ENCODE measurements at places on chromosomes 11 and 22.

DNA sequence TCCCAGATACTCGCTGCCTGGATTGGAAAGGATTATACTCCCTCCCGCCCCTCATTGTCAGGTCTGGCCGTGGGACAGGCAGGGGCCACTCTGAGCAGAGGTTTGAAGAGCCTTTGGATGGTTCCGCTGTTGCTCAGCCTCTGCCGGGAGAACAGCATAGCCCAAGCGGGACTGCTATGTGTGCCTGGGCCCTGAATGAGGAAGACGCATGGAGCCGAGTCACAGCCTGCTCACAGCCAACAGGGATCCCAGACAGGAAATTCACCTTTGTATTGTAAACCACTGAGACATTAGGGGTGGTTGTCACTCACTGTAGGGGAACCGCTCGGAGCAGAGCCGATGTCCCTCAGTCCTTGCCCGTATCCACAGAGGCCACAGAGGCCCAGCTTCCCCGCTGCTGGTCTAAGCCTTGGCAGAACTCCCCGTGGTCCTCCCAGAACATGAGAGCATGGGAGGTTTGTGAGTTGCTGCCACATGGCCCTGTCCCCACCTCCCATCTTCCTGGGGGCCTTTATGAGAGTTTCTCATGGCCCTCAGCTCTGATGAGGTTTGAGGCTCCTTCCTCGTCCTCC lies 10.7 kb upstream of the FAM118A start:
- no peak for DNase-seq

- DNase-seq = no peak
These were observed 5.8 kb upstream of the PAMR1 start for GRCh38 chr11:35531246-35531645.

DNA sequence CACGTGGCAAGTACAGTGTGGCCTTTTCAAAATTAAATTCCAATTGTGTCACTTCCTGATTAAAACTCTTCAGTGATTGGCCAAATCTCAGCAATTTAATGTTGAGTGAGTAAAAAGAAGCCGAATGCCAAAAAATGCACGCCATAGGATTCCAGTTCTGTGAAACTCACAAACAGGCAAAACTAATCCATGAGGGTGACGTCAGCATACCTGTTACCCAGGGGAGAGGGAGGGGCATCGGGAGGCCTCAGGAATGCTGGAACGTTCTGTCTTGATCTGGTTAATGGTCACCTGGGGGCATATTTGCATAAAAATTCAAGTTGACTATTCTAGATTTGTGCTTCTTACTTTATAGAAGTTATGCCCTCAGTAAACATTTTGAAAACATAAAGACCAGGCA lies 39.9 kb upstream of the RAB1B start:
- DNase-seq = no peak

- no peak for DNase-seq
These were observed 173.2 kb downstream of the DSCAML1 start for GRCh38 chr11:117623831-117624271.

DNA sequence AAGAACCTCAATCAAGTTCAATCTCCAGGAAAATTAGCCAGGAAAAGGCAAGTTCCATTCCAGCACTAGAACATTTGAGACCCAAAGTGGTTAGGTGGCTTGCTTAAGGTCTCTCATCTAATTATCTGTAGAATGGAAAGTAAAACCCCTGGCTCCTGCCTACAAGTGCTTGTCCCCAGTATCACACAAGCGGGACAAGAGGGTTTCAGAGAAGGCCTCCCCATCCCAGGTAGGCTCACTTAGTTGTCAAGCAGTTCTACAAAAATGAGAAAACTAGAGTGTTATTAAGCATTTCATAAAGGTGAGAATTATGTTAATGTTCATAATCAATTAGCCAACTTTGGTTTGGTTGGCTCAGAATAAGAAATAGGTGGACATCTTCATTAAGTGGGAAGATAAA lies 5.5 kb downstream of the POU2AF1 start:
- no peak for DNase-seq

DNA sequence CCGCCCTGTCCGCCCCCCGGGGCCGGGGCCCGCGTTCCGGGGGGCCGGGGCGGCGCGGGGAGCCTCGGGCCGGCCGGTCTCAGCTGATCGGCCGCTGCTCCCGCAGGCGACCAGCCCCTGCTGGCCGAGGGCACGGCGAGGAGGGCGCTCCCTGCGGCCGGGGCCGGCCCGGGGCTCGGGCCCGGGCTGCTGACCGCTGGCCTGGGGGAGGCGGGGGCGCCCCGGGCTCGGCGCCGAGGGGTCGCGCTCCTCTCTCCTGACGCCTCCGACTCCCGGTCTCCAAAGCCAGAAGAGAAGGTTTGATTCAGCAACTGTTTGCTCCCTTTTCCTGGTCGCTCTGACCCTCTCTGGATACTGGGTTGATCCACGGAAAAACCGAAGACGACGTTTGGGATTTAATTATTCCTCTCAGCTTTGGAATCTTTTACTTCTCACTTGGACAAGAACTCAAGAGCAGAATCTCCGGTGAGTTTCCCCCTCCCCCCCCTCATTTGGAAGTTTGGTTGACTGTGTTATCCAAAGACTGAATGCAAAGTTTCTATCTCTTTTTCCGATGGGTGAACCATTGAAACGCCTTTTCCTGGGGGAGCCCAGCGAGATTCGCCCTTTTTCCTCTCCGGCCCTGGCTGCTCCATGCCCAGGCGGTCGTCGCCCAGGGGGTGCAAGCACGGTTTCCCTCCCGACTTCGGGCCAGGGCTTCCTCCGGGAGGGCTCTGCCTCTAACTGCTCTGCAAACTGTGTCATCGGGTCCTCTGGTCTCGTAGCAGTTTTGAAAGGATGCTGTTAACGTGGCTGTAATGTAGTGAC lies 725 bp downstream of the KDM2A start:
- DNase-seq = peak; percentile 50

GRCh38 chr11:4491878-4492606 lies 9.6 kb downstream of the OR52K1 start:
- DNase-seq = no peak

DNA sequence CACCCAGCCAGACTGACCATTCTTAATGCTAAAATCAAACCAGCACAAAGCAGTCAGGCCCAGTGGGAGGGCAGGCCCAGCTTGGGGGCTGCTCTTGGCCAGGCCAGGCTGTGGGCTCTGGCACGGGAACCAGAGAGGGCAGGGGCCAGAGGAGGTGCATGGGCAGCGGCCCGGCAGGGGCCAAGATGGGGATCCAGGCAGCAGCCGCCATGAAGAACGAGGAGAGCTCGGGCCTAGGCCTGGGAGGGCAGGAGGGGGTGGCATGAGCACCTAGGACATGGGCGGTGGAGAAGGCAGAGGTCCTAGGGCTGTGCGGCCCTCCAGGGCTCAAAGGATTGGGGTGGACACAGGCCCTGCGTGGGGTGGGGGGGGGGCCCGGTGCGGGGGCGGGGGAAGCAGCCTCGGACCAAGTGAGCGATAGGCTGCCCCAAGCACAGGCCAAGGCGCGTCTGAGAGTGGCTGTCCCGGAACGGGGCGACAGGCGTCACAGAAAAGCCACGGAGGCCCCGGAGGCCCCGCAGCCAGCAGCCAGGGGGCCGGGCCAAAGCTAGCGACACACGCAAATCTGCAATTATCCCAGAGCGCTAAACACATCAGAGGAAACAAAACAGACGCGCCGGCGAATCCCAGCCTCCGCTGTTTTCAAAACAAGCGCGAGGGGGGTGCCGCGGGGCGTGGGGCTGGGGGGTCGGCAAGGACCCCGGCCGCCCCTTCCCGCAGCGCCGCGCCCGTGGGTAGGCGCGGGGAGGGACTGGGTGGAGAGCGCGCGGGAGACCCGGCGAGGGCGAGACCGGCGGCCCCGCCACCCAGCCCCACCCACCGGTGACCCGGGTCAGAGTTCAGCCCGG lies 8.3 kb downstream of the PLXNB2 start:
- no peak for DNase-seq

- no peak for DNase-seq
These were observed 28.8 kb downstream of the TBC1D22A start for GRCh38 chr22:46791201-46791731.

GRCh38 chr22:27930331-27931060 lies 11.4 kb upstream of the PITPNB start:
- no peak for DNase-seq

GRCh38 chr11:118304568-118305248 lies at the start of gene CD3E:
Gene CD3E, plus strand, starts transcription at chr11:118304730. Its CDS starts 223 bp downstream, at chr11:118304953.
- DNase-seq = no peak

DNA sequence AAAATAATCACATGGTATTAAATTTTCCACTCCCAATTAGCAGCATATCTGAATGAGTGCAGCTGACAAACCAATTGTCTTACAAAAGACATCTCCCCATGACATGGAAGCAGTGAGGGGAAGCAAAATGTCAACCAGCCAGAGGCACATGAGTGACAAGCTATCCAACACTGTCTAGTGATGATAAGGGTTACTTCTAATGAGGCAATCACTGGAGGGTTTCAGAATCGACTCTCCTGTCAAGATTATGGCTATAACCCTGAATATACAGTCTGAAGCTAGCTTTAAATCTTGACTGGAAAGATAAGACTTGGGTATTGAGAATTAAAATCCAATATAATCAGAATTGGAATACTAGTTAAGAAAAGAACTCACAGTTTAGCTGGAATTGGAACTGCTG lies 50.3 kb downstream of the AMBRA1 start:
- no peak for DNase-seq

DNA sequence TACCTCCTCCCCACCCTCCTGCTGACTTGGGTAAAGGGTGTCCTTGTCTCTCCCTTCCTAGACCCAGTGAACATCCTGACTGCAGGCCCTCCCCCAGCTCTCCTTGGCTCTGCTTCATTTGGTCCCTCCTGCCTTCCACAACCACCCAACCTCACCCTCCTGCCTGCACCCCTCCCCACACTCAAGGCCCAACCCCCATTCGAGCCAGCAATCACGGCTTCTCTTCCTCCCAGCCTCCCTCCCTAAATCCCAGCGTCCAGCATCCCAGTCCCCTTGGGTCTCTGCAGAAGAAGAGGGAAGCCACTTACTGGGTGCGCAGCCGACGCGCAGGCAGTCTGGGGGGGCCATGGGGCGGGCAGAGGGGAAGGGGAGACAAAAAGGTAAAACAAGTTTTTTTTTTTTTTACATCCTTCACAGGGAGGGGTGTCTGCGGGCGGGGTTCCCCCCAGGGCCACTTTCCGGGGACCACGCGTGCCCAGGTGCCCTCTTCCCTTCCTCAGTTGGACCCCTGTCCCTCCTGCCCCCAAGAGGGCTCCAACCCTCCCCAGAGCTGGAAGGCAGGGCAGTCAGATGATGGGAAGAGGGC lies 62.5 kb downstream of the SLC22A12 start:
- DNase-seq = no peak

DNA sequence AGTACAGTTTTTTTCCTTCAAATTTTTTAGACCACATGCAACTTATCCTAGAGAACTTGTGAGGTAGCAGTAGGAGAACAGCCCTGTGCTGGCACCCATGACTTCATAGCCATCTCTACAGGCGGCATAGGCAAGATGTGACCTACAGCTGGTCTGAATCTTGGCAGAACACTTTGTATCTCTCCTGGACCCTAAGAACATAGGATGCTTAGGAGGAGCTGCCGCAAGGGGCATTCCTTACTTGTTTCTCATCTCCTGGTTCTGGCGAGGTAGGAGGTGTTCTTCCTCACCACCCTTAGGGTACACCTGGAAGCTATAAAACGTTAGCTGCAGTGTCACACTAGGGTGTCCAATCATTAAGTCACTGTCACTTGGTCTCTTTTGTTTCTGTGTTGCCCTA lies 16.4 kb downstream of the CWC15 start:
- no peak for DNase-seq

GRCh38 chr11:35247428-35247827 lies 108.5 kb downstream of the CD44 start:
- DNase-seq = no peak

DNA sequence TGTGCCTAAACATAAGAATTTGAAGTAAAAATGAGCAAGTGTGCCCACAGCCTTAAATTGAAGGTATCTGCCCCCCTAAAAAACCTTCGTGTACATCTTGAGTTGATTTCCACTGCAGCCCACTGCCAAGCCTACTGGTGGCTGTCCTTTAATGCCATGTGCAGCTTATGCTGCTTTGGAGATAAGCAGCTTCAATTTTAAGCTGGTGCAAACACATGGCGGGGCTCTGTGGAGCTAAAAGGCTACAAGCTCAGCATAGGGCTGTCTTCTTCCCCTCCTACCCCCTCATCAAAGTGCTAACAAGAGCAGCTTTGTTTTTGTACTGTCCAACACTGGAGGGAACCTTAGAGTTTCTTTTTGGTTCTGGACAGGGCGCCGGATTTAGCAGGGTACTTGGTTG lies 128.5 kb upstream of the LMO1 start:
- no peak for DNase-seq

DNA sequence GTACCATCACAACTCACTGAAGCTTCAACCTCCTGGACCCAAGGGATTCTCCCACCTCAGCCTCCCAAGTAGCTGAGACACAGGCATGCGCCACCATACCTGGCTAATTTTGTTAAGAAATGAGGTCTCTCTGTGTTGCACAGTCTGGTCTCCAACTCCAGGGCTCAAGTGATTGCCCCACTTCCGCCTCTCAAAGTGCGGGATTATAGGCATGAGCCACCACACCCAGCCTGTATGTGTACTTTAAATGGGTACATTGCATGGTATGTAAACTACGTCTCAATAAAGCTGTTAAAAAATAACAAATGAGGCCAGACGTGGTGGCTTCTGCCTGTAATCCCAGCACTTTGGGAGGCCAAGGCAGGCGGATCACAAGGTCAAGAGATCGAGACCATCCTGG lies 36.2 kb upstream of the DDX6 start:
- no peak for DNase-seq

GRCh38 chr22:27113211-27113635 lies 455.8 kb downstream of the MIAT start:
- no peak for DNase-seq

DNA sequence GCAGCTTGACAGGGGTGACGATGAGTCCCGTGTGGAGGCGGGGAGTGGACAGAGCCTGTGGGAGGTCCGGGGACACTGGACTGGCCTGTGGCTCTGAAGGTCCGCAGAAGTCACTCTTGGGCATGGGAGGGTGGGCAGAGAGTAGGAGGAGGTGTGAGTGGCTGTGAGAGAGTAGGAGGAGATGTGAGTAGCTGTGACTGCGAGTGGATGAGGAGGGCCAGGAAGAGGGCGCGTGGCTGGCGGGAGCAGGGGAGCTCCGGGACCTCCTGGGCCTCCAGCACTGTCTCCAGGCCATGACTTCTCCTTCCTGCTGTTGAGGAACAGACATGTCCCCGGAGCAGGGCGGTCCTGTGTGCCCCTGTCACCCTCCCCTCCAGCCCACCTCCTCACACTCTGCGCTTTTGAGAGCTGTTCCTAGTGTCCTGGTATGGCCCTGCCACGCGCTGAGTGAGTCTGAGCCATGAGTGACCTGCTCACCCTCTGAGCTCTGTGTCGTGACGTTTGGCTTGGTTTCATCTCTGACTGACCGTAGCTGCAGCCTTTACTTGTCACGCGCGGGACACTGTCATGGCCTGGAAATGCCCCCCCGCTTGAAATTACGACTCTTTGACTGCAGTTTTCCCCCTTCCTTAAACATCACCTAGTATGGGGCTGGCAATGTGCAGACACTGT lies 391.5 kb downstream of the TBC1D22A start:
- DNase-seq = no peak

GRCh38 chr11:127795326-127795725 lies 792.0 kb downstream of the ETS1 start:
- DNase-seq = no peak
